ENCODE measurements at places on chromosomes 7 and 10.

- DNase-seq: no peak
Measured at GRCh38 chr7:139152149-139152548, 42.6 kb upstream of the ZC3HAV1 start.

DNA sequence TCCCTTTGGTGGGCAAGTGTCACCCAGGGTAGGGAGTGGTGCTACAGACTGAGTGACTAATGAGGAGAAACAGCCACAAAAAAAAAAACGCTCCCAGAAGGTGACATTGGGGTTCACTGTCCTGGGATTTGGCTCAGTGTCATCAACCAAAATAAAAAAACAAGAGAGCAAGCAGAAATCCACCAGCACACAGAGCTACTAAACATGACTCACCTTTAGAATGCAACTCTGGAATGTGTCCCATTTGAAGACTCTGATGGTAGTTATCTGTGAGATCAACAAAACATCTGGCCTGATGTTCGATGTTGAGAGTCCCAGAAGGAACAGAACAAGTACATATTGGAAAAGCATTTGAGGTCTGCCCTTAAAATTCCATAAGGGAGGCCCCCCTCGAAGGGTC is 200.3 kb upstream of the LYZL2 start:
- DNase-seq: peak; percentile 50

DNA sequence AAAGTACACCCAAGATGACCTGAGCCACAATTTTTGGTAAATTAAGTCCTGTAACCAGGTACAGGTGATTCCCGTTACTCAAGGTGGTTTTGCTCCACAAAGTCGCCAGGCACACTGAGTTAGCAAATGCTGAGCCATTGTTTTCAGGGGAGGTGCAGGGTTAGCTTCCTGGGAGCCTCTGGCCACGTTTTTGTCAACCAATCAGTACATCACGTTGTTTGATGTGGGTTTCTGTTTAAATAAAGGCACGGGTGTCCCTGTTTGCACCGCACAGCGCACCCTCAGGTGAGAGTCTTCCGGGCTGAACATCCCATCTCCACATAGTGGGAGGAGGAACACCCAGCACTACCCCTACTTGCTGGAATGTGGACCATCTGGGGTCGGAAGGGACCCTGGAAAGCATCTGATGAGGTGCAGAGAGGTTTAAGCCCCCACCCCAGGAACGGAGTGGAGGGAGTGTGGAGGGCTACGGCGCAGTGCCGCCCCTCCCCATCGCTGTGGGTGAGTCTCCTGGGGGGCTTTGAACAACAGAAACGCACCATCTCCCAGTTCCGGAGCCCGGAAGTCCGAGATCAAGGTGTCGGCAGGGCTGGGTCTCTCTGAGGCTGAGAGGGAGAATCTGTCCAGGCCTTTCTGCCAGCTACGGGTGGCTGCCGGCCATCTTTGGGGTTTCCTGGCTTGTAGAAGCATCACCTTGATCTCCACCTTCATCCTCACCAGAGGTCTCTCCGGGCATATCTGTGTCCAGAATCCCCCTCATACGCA is 42.5 kb downstream of the PRKAG2 start:
- no peak for DNase-seq

DNA sequence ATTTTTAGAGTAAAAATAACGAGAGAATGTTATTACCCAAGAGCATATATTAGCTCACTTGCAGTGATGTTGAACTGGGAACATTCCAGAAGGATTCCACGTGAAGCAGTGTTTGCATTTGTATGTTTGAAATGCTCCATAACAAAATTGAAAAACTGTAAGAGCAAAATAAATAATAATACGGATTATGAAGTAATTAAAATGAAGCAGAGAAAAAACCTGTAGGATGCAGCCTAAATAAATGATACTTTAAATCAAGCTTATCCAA is 203.3 kb downstream of the BAMBI start:
- DNase-seq: no peak

DNA sequence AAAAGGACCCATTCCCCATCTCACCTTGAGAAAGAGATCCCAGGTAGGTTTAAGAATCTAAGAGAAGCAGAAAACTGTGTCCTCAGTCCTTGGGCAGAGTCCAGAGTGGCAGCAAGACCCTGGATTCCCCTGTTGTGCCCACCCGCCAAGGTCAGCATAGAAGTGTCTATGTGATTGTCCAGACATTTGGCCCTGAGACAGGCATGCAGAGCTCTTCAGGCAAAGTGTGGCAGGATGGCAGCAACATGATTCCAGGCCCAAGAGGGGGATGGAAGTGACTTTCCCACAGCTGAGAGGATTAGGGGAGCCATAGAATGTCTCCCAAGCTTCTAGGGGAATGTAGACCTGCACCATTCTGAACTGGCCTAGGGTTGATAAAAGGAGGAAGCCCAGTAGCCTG is 39.1 kb upstream of the OPALIN start:
- DNase-seq: no peak
